ENCODE measurements at places on chromosomes 6 and 20. TPM values are rescaled to one million over a fixed set of nuclear protein-coding genes. Genes with fewer than 3 reads are reported as not detected.

Gene ADGRG6
- 49.9 TPM for total RNA-seq

Gene AGPAT4
- 6.9 TPM for total RNA-seq

DNA sequence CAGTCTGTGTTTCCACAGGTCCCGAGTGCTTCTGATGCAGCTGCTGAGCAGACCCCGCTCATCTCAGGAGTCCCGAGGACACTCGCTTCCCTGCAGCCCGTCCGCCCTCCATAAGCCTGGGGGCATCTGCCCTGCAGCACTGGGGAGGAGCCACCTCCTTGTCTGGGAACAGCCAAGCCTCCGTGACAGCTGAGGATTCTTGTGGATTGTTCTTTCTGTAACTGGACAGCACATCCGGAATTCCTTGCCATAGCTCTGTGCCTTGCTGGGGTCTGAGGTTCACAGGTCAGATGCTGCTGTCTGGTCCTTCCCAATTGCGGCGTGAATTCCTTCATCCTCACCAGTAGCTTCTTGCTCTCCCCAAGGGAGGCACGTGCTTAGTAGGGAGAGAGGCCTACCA, 38.4 kb upstream of the FNDC1 start:
- DNase-seq: no peak
- H3K36me3 ChIP-seq: no peaks in the 10 kb centered on the region
- no peak overlapping the region for H3K4me3 ChIP-seq
- H3K27me3 ChIP-seq: no peaks in the 10 kb centered on the region

GRCh38 chr6:46357591-46357990, 133.7 kb downstream of the RCAN2 start:
- no peak overlapping the region for H3K4me3 ChIP-seq
- H3K36me3 ChIP-seq: no peaks in the 10 kb centered on the region
- H3K27me3 ChIP-seq: no peaks in the 10 kb centered on the region
- no peak for DNase-seq

Gene PLCB4
- total RNA-seq: 13.7 TPM
